AG08396 (cell line): ENCODE measurements at places on chromosomes 5 and 9.
A peak's percentile ranks its signal among the peaks of the same experiment; 100 is the strongest.

GRCh38 chr9:130236436-130236985 lies 29.0 kb upstream of the HMCN2 start:
- no peak for DNase-seq

- peak; percentile 15 for DNase-seq
Measured at GRCh38 chr5:127909066-127909465, 174.5 kb upstream of the SLC12A2 start.

GRCh38 chr5:72818866-72819534 lies 2.5 kb downstream of the TNPO1 start:
- DNase-seq: peak; percentile 24

DNA sequence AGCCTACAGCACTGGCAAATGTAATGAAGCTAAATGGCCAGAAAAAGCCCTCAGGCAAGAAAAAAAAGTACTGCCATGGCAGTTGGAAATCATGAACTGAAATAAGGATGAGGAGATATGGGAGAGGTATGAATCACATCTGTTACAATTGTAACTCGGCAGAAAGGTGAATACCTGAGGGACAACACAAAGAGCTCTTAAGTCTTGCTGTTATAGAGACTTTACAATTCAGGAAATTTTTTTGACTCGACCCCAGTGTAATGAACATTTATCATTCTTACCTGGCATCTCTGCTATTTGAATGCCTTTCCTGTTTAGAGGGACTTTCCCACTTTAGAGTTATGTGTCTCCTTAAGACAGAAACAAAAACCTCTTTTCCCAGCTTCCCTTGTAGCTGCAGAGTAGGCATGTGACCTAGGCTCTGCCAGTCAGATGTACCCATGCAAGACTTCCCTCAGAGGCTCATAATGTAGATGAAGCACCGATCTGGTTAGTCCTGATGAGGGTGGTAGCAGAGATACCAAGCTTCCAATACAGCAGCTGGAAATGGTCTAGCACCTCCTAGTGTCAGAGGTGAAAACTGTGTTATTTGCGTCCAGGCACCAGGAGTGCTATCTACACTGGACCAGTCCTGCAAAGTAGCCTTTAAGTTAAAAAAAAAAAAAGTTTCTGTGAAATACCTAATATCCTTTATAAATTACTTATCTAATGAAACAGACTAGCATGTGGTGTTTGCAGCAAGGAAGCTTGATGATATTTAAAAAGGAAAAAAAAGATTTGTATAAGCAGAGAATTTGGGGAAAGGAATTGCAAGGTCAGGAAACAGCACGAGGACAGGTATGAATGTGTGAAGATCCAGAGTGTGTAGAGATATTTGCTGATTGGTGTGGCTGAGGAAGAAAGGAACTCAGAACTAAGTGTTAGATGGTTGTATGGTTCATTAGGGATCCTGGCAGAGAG lies 146.9 kb upstream of the SLC1A3 start:
- no peak for DNase-seq

DNA sequence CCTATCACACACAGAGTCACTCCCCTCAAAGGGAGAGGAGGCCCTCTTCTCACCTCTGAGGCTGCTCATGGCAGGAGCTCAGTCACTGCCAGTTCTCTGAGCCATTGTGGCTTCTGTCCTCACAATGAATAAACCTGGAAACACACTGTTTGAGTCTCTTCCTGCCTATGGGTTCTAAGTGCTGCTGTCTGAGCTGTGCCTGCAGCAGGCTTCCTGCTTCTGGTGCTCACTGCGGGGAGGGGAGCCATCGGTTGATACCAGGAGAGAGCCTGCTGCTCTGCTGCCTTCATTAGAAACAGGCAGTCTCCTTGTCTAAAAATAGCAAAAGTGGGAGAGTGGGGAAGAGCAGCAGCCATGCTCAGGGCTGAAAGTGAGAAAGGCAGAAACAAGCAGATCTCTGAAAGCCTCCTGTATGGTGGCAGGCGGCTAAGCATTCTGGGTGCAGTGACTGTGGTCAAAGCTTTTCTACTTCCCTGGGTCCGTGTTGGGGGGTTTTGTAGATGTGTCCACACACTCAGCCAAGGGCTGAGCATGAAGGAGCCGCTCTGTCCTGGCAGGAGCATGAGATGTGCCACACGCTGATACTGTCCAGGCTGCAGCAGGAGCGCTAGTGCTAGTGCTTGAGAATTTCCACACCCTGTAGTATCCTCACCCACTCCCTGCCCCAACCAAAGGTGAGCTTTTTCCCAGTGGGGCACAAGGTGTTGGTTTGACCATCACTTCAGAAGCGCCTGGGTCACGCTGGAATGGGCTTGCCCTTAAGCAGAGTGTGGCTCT lies 34.2 kb downstream of the PRKACG start:
- DNase-seq: no peak

DNA sequence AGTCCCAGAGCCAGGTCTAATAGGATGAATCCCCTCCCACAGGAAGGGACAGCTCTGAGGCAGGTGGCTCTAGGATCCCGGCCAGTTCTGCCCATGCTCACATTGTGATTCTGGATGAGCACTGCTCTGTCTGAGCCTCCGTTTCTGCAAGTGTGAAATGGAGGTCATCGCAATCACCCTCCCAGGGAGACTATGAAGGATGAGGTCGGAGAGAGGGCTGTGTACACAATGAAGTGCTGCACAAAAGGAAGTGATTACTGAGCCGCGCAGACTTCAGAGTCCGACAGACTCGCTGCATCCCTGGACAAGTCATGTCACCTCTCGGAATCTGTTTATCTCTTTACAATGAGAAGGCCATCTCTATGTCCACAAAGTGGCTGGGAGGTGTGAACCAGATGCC lies 21.7 kb downstream of the LHX6 start:
- DNase-seq: no peak

GRCh38 chr5:30069441-30070263 lies 1123.8 kb upstream of the CDH6 start:
- no peak for DNase-seq

DNA sequence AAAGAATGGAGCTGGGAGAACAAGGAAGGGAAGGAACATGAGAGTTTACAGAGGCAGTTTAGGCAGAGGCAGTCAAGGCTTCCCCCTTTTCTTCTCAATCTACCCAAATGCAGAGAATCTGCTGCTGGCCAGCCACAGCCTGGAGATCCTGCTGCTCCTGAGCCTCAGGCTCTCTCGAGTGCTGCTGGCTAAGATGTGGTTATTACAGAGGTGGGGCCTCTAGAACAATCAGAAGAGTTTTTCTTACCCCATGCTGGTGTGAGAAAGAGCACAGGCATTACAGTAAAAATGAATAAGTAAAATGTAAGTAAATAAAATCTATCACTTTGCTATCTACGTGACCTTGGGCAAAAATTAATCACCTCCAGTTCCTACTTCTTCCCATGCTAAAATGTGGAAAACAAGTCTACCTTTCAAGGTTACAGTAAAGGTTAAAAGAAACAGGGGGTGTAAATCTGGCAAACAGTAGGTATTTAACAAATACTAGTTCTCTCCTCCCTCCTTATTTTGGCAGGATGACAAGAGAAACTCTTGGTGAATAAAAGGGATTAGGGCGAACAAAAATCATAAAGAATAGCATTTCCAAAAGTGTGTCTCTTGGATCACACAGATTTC lies 31.1 kb downstream of the FBXW11 start:
- no peak for DNase-seq

DNA sequence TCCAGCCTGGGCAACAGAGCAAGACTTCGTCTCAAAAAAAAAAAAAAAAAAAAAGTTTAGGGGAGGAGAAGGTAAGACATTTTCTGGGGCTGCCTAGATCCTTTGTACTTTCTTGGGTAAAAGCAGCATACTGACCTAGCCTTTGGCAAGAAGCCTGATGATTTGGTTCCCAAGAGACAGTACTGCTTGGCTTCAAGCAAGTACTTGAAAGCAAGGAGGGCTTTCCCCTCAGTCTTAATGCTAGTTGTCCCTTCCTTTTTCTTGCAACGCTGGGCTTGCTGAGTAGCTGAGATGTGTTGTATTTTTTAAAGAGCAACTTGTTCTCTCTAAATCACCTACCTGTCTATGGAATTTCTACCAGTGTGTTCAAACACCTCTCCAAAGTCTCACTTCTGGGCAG lies 76.2 kb downstream of the INSYN2B start:
- no peak for DNase-seq

DNA sequence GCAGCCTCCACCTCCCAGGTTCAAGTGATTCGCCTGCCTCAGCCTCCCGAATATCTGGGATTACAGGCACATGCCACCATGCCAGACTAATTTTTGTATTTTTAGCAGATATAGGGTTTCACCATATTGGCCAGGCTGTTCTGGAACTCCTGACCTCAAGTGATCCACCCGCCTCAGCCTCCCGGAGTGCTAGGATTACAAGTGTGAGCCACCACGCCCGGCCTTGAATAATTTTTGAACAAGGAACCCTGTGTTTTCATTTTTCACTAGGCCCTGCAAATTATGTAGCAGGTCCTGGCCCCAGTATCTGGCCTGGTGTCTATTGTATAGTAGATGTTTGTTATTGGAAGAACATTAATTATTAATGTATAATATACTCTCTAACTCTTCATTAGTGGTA lies 140.7 kb downstream of the PIK3R1 start:
- DNase-seq: no peak

DNA sequence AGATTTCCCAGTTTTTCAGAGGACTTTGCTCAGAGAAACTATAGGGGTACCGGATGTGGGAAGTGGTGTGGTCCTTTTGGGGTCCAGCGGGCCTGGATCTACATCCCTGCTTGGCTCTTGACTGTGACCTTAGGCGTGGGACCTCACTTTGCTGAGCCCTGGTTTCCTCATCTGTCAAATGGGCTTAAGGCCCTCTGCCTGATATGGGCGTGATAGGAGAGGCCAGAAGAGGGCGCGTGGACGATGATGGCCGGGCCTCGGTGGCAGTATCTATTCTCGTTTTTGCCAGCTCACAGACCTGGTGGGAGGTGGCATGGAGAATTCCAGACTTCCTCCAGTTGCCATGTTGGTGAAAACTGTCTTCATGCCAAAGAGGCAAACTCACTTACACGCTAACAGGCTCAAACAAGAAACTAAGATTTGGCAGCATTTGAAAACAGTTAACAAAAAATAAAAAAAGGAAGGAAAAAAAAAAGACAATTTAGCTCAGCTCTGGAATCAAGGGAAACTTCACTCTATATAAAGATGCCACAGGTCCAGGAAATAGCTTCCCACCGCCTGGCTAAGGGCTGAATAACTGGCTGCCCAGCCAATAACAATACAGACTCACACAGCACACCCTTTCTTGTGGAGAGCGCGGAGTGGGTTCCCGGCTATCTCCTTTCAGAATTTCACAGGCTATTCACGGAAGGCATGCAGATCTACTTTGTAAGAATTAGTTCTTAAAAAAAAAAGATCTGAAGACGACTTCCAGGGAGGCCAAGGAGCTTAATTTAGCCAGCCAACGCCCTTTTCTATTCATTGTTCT lies 1.7 kb downstream of the SH3PXD2B start:
- peak; percentile 56 for DNase-seq

DNA sequence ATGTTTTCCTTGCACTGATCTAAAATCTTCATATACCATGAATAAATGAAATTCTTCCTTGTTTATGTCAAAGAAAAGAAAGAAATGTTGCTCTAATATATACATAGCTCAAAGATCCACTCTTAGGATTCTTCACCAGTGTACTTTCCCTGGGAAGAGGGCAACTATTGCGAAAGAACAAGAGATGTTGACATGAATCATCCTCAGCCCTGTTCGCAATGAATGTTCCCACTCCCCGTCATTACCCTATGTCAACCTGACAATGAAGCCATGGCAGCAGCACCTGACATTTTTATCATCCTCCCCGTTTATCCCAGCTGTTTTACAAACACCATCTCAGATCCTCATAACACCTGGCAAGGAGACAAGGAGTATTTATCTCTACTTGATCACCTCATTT lies 409.1 kb upstream of the GRIA1 start:
- DNase-seq: no peak

DNA sequence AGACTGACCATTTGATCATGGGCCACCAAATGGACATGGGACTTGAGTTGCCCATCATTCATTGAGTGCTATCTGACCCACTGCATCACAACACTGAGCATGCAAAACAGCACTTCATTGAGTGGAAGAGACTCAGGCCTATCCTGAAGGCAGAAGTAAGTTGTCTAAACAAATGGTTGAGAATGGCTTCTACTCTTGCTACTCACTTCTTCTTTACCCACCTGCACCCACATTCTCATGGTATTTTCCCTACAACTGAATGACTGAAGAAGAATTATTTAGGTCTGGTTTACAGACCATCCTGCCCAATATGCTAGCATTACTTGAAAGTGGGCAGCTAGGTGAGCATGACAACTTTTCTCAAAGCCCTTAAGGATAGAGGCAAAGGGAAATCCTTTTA lies 41.0 kb upstream of the PIP5K1B start:
- no peak for DNase-seq

- no peak for DNase-seq
Measured at GRCh38 chr5:167030500-167031120, 1260.8 kb upstream of the WWC1 start.

- DNase-seq: no peak
Measured at GRCh38 chr9:72333709-72334108, 31.3 kb downstream of the ZFAND5 start.

- no peak for DNase-seq
Measured at GRCh38 chr9:107960916-107961315, 471.3 kb upstream of the KLF4 start.

DNA sequence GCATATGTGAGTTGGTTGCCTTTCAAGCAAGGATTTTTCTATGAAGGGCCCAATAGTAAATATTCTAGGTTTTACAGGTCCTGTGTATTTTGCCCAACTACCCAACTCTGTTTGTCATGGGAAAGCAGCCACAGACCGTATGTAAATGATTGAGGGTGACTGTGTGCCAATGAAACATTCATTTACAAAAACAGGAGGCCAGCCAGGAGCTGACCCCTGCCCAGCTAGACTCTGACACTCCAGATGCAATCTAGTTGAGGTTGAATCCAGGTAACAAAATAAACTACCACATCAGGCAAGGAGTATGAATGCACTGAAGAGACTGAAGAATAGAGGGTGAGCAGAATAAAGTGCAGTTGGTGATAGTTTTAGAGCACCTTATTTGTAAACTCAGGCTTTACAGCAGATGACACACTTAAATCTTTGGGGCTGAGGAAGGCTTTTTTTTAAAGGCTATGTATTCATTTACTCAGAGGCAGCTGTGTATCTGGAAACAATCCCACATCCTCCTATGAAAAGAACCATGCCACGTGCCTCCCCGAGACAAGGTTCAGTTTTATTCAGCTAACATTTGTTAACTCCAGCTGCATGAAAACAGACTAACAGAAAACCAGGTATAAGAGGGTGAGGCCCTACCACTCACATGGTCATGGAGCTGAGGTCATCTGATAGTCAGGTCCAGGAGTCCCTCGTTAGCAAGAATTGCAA lies 60.7 kb downstream of the SLC1A1 start:
- no peak for DNase-seq
